ENCODE measurements at places on chromosomes 2 and 18. TPM values are rescaled to one million over a fixed set of nuclear protein-coding genes. Genes with fewer than 3 reads are reported as not detected.

EIF2AK3 gene
- total RNA-seq: 17.8 TPM

AQP4 gene
- not detected for total RNA-seq

ZBTB14 gene
- 11.7 TPM for total RNA-seq

BOLL gene
- not detected for total RNA-seq

SP100 gene
- 257 TPM for total RNA-seq

GRHL1 gene
- 3.2 TPM for total RNA-seq

SCYGR7 gene
- not detected for total RNA-seq

NT5DC4 gene
- not detected for total RNA-seq

- no peak for DNase-seq
Measured at GRCh38 chr2:101305035-101305434, 3.5 kb downstream of the RNF149 start.

DNA sequence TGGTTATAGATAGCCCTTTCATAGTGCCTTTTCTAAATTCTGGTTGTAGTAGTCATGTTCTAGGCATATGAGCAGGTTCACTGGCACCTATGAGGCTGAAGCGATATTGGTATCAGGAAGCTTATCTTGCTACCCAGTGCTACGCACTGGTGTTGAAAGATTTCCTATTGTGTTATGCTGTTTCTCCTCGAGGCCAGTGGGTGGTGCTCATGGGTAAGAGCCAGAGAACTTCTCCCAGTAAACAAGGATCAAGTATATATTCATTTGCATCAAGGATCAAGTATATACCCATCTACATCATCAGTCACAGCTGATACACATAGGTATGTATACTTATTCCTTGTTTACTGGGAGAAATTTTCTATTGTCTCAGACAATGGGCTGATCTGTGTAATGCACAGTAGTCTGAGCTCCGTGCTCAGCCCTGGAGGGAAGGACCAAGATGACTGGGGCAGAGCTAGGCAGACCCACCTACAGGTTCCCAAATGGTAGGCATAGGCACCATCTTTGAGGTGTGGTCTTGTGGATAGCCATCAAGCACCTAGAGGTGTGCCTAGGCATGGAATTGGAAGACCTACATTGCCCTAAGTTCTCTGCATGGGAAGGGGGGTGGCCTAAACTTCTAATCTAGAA lies 101.2 kb upstream of the GALNT13 start:
- no peak for DNase-seq

DNA sequence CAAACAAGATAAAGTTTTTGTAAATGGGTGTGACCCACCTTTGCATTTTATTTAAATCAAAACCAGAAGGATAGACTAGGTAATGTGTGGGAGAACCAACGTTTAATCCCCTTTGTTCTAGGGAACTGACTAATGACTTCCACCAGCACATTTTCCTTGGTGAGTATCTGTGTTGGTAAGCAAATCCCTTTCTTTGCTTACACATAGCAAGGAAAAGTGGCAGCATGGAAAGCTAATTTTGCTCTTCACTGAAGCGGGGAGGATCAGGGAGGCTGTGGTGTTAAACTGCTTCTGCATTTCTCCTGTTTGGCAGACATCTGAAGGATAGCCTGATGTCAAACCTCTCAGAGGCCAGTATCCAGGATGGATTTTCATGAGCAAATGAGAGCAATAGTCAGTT lies 331.1 kb downstream of the PTPRM start:
- no peak for DNase-seq

DNA sequence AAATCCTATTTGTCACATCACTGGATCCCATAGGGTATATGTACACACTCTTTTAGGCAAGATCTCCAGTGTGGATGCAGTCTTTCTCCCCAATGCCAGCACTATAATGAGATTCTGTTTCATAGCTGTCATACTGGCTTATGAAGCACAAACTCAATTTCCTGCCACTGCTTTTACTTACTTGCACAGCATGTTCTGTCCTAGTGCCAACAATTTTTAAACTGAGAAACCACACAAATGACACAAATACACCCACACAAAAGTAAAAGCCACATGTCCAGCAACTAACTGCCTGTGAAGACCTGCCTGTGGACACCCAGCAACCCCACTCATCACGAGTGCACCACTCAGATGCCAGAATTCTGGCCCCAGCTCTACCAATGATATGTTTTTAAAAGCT lies 29.6 kb upstream of the RNU4ATAC start:
- DNase-seq: peak; percentile 45

GRCh38 chr2:42249887-42250286 lies 80.7 kb downstream of the EML4 start:
- peak; percentile 9 for DNase-seq

DNA sequence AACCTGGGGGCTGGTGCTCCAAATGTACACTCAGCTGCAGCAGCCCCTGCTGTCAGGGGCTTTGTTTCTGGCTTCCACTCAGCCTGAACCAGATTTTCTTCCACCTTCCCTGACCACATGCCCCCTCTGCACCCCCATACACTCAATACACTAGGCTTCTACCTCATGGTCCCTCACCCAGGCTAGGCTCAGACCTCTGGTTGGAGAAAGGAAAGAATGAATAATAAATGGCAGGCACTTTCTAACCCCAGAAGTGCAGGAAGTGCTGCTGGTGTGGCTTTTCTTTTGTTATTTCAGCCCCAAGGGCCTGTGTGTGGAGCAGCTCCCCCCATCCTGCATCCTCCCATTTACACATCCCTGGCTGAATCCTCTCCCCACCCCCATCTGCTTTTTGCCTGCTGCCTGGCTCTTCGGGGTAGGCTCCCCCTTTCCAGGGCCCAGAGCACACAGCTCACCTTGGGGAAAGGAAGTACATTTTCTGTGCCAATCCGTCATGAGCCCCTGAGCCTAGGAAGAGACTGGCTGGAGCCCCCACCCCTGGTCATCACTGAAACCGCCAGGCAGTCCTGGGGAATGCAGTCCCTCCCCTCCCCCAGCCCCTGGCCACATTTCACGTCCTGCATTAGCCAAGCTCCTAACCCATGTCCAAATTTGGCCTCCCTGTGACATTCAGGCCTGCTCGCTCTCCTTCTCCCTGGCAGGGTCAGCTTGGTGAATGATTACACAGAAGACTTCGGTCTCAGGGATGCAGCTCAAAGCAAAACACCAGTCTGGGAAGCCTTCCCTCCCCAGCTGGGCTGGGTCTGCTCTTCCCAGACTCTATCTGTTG lies 2.6 kb downstream of the DYSF start:
- peak; percentile 67 for DNase-seq

DNA sequence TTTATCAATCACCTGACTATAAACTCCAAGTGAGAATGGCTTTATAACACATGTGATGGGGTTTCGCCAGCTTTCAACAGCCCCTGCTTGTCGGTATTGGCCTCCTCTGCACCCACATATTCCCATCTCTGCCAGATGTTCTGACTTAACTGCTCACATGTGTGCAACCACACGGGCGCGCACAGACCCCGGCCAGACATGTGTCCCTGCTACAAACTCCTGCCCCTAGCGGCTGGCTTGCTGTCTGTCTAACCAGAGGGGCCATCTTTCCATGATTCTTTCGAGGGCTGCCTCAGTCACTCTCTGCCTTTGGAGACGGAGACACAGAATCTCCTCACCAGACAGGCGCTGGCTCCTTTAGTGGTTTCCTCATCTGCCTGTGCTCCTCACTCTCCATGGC lies 15.3 kb downstream of the STON1 start:
- DNase-seq: no peak

- DNase-seq: no peak
Measured at GRCh38 chr18:8821083-8821465, 115.7 kb downstream of the MTCL1 start.

GRCh38 chr2:72033636-72034035 lies 114.0 kb downstream of the CYP26B1 start:
- no peak for DNase-seq

DNA sequence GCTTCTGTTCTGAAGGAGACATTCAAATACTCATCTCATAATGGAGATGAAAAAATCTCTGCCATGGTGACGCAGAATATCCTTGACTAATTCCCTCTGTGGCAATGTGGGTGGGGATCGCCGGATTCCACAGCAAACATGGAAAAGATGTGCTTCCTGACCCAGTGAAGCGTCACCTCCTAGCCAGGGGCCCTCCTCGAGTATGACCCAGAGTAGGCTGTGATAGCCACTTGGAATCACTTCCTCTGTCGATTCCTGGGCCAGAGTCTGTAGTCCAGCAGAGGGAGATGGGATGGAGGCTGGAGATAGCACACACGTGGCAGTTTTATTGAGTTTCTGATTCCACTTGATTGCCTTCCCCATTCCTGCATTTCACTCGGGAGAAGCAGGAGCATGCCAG lies 36.8 kb downstream of the DRC1 start:
- peak; percentile 32 for DNase-seq

DNA sequence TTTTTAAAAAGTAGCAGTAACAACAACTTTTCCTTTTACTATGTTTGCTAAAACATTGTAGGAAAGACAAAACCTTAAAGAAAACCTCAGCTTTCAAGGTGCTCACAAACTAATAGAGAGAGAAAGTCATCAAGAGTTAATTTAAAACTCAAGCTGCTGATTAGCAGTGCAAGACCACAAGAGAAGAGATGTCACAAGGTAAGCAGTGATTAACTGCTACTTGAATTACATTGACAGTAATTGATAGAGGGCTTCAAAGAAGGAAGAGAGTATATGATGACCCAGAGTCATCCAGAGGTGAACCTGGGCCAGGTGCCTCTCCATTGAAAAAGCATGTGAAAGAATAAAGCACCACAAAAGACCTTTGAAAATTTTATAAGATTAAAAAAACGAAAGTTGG lies 939.6 kb upstream of the CNTNAP5 start:
- no peak for DNase-seq

- DNase-seq: no peak
Measured at GRCh38 chr2:113057117-113057516, 1.9 kb upstream of the IL36RN start.

DNA sequence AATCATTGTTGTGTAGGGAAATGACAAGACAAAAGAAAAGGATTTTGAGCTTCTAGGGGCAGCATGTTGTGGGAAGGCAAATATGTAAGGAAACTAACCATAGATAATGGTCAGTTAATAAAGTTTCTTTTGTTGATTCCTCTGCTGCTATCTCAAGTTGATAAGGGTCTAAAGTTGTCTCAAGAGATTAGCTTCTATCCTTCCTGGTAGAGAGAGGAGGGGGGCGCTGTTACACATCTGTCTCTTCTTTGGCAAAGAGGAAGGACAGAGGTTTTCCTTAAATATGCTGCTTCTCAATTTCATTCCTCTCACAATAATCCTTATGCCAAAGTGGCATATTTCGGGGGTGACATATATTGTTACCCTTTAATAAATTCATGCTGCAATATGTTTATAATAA lies 944.0 kb downstream of the DPP10 start:
- no peak for DNase-seq

- DNase-seq: no peak
Measured at GRCh38 chr2:17309181-17309580, 209.1 kb downstream of the RAD51AP2 start.

DNA sequence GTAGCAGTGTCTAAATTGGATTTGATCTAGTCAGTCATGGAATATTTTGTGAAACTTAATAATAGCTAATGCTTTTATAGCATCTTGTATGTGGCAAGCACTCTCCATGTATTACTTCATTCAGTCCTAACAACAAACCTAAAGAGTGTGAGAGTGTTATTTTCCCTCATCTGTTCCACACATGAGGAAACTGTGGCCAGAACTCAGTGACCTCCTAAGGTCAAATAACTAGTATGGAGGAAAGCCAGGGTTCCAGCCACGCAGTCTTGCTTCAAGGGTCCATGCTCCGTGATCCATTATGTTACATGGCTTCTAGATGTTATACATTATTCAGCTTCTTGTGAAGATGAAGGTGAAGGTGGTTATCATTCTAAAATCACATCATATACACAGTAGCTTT lies 45.5 kb downstream of the TWSG1 start:
- no peak for DNase-seq
